ENCODE measurements at places on chromosomes 6 and 20.

DNA sequence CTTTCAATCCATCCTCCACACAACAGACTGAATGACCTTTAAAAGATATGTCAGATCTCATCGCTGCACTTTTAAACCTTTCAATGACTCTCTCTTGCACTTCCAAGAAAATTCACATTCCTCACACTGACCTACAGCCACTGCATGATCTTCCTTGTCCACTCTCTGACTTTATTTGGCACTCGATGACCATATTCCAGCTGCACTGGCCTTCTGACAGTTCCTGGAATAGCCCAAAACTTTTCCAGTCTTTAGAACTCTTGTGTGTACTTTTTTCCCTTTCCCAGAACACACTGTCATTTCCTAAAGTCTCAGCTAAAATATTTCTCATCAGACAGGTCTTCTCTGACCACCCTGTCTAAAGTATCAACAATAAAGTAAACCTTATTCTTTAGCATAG, 174.6 kb downstream of the ADGRG6 start:
- ATAC-seq = no peak

- no peak for ATAC-seq
These were observed 129.0 kb upstream of the BMP5 start for GRCh38 chr6:56004426-56004825.

GRCh38 chr20:17811628-17811965, 111.8 kb downstream of the BANF2 start:
- ATAC-seq = no peak

GRCh38 chr6:101011186-101011585, 130.1 kb upstream of the ASCC3 start:
- ATAC-seq = peak; percentile 92

GRCh38 chr20:21189761-21190523, 64.1 kb downstream of the KIZ start:
- ATAC-seq = no peak

Data from stimulated activated memory B cell treated with anti-CD40 and anti-IgM and Interleukin-4, amounts not matched to agents 10 μg/mL and 1 μg/mL and 100 μg/mL, for 72 hours (primary cell).